T-helper 1 cell (primary cell): ENCODE measurements at places on chromosomes 5 and 9.
A peak's percentile ranks its signal among the peaks of the same experiment; 100 is the strongest.

- DNase-seq, result no peak
Observed at GRCh38 chr5:53035868-53036381, 46.8 kb downstream of the ITGA2 start.

GRCh38 chr5:143426437-143426991 lies 23.0 kb upstream of the NR3C1 start:
- no peak for DNase-seq

GRCh38 chr9:107486674-107487520 lies 2.7 kb downstream of the KLF4 start:
- no peak for DNase-seq

DNA sequence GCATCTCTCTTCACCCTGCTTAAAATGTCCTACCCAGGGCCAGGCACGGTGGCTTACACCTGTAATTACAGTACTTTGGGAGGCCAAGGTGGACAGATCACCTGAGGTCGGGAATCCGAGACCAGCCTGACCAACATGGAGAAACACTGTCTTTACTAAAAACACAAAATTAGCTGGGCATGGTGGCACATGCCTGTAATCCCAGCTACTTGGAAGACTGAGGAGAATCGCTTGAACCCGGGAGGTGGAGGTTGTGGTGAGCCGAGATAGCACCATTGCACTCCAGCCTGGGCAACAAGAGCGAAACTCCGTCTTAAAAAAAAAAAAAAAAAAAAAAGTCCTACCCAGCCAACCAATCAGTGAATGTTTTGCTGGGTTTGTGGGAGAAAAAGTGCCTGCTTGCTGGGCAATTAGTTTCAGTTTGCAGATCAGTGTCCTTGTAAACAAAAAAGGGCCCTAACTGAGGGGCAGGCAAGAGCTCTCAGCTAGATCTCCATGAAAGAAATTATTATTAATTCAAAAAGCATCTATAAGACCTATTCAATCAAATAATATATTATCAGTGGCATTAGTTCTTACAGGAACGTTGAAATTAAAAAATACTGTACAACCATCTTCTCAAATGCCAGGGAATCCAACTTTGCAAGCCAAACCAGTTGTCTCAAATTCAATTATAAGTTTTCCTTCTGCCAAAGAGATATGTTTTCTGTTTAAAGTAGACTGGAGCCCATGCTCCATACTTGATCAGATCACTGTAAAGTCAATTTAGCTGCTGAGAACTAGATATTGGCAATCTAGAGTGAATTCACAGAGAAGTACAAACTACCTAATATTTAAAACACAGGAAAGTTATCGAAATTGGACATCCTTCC lies 3.9 kb downstream of the MEGF9 start:
- no peak for DNase-seq

- DNase-seq, result no peak
Observed at GRCh38 chr5:142863856-142864255, 93.7 kb downstream of the ARHGAP26 start.

- DNase-seq, result no peak
Observed at GRCh38 chr9:14706530-14707140, 13.4 kb upstream of the ZDHHC21 start.

GRCh38 chr5:151740336-151740942 lies 18.0 kb downstream of the ATOX1 start:
- DNase-seq, result peak; percentile 8

DNA sequence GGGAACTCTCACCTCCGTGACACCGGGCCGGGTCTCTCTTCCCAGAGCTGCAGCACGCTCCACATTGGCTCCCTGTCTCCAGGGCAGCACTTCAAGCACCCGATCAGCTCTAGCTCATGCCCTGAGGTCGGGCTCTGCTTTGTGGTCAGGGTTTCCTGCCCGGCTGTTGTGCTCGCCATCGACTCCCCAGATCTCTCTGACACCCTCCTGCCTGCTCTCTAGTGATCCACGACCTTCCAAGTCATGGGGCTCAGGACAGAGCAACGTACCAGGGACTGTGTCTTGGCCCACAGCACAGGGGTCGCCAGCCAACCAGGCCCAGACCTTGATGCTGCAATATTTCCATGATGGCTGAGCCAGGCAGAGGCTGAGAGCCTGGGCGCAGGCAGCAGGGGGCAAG lies 45.1 kb downstream of the PRRT1B start:
- DNase-seq, result peak; percentile 53
